Islet precursor cell (in vitro differentiated cells): ENCODE measurements at places on chromosomes 13 and 19.

- no peak for DNase-seq
These were observed 34.8 kb downstream of the FOXO1 start for GRCh38 chr13:40631605-40632004.

DNA sequence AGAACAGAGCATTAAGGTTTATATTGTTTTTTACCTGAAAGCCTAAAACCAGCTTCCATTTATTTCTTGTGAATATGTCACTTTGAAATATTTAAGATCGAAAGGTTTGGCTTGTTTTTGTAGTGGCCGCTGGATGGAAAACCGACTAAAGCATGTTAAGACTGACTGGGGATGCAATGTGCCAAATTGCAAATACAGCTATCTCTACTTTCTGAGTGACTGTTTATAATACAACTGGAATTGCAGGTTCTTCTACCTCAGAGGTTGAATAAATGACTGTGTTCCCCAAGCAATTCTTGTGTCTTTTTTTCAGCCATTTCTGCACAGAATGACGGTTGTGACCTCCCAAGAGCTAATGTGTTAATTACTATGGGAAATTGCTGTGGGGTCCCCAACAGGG, 50.0 kb upstream of the TMTC4 start:
- no peak for DNase-seq

- DNase-seq, result no peak
These were observed 25.1 kb downstream of the DOT1L start for GRCh38 chr19:2188708-2189385.

GRCh38 chr13:42266473-42266872, 5.5 kb upstream of the AKAP11 start:
- DNase-seq, result no peak

DNA sequence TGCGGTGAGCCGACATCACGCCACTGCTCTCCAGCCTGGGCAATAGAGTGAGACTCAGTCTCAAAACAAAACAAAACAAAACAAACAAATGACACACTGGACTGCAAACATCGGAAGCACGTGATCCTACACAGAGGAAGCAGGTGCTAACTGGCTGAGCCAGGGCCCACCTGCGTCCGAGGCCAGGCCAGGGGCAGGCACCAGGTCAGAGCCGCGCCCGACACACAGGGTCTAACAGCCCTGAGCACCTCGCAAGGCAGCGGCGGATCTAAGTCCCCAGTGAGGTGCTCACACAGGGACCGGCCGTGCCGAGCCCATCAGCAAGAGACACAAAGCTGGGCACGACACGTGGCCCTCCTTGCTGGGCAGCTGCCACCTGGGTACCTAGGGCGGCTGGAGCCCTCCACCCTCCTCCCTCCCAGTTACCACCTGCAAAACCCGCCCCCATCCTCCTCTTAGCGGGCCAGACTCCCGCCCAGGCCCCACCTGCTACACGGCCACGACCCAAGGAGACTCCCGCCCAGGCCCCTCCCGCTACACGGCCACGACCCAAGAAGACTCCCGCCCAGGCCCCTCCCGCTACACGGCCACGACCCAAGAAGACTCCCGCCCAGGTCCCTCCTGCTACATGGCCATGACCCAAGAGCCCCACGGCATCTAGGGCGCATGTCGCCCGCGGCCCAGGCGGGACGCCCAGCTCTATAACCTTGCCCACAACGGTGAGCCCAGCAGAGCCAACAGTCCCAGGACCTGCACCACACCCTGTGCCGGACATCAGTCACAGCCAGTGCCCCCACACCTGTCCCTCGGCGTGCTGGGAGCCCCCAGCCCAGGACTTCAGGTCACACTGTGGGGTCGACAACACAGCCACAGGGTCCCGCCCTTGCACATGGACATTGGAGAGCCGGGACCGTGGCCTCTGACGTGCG, 15.6 kb downstream of the AP3D1 start:
- DNase-seq, result no peak
